ENCODE measurements at places on chromosomes 1 and 21. TPM values are rescaled to one million over a fixed set of nuclear protein-coding genes. Genes with fewer than 3 reads are reported as not detected.
A peak's percentile ranks its signal among the peaks of the same experiment; 100 is the strongest.

DNA sequence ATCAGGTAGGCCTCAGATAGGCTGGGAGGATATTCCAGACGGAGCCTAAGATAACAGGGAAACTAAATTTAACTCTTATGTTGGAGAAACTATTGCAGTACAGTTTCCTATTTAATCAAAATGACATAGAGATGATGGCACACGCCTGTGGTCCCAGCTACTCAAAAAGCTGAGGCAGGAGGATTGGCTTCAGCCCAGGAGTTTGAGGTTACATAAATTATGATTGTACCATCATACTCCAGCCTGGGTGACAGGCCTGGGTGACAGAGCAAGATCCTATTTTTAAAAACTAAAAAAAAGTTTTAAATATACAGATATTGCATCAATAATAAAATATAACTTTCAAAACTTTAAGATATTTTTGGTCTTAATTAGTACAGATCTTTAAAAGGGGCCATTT lies 25.2 kb upstream of the TAL1 start:
- ATAC-seq: no peak

GRCh38 chr1:21524686-21525339 lies 15.6 kb downstream of the ALPL start:
- ATAC-seq: peak; percentile 45

Gene OR2M4
- 0.09 TPM for total RNA-seq

Gene SELENBP1
- 2.6 TPM for total RNA-seq

Gene SLAMF9
- total RNA-seq: not detected

Gene LCE1C
- total RNA-seq: not detected

DNA sequence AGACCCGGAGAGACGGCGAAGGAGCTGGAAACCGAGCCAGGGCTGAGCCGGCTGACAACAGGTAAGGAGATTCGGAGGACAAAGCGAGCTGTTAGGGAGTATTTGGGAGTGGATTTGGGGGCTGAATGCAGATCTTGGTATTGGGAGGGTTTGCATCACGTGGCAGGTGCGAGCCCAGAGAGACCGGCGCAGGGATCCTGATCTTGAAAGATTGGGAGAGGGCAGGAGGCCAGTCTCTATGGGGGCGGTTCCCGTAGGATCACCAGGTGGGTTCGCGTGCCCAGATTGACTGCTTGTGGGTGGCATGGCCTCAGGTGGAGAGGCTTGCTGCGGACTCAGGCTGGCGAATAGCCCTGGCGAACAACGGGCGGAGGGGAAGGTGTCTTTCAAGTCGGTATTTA lies 204 bp downstream of the CIART start:
- peak; percentile 23 for ATAC-seq

DNA sequence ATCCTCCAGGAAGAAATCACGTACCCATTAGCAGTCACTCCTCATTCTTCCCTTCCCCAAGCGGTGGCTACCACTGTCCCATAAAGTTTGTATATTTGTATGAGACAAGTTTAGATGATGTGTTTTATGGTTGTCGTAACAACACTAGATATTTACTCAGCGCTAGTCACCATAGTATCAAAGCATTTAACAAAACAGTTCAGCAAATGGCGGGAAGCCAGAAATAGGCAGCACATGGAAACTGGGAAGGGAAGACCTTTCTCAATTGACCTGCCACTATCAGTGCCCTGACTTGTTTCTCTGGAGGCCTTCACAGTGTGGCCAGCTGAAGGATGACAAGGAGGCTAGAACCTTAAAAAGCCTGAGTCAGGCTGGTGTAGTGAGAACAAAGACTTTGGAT lies 31.1 kb downstream of the CNST start:
- ATAC-seq: no peak

GRCh38 chr1:184903111-184903692 lies 71.1 kb downstream of the NIBAN1 start:
- no peak for ATAC-seq

DNA sequence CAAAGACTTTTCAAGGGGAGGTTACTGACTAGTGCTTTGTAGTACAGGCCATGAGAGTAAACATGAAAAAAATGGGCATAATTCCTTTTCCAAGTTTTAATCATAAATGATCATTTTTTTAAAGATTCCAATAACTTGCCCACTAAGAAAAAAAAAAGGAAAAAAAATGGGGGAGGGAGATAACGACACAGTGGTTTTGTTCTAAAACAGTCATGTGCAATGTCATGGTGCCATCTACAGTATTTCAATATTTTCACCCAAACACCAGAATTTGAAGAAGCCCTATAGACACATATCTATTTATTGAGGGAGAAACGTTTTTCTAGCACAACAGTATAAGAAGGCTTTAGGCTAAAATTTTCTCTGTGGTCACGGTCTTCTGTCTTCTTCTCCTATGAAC lies 250.2 kb downstream of the LTN1 start:
- no peak for ATAC-seq

Gene NKAIN1
- 61.7 TPM for total RNA-seq

GRCh38 chr21:31725202-31725839 lies 6.6 kb downstream of the SCAF4 start:
- no peak for ATAC-seq

Gene S100A16
- 52.8 TPM for total RNA-seq

DNA sequence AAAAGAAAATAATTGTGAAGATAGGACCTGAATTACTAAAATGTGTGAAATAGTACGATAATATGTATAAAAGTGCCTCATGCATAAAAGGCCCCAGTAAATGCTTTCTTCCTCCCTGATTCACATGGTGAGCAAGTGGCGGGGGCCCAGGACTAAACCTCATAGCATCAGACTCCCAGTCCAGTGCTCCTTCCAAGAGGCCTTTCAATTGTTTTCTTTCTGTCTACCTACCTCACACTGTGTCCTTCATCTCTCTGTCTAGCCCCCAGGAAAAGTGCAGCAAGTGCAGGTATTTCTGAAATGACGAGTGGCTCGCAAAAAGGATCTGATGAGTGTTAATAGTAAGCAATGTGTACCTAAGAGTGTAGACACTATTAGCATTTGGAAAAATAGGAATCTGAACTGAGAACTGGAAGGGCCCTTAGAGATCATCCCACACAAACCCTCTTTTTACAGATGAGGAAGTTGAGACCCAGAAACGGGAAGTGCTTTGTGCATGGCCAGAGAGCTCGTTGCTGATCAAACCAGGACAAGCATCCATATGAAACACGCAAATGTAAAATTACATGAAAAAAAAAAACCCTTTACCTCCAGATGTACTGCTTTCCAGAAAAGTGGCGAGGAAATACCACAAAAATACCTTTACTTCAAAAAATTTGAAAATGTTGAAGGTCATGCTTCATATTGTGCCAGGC lies 118.2 kb upstream of the HOOK1 start:
- no peak for ATAC-seq

Gene PRRX1
- 30.8 TPM for total RNA-seq

Gene CD244
- total RNA-seq: not detected
